ENCODE measurements at places on chromosomes 2 and 18.
A peak's percentile ranks its signal among the peaks of the same experiment; 100 is the strongest.

DNA sequence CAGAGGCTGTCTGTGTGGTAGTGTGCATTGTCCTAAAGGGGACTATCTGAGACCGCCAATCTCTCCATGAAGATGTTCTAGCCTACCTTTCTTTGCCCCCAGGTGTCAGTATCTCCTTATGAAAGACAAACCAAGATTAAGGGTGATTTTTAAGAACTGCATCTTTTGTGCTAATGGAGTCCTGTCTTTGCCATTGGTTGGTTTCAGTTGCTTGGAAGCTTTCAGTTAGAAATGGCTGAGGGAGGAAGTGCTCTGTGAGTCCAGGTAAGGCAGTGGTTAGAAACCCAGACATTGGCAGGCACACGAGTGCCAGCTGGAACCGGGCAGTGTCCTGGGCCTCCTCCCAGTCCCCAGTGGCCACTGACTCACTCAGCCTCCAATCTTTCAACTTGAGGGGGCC, 111.3 kb downstream of the DOCK10 start:
- DNase-seq = no peak

GRCh38 chr2:126990605-126991532, 92.2 kb downstream of the TEX51 start:
- no peak for DNase-seq

- DNase-seq = no peak
These were observed 621.3 kb downstream of the SUCLG1 start for GRCh38 chr2:83837823-83838222.

DNA sequence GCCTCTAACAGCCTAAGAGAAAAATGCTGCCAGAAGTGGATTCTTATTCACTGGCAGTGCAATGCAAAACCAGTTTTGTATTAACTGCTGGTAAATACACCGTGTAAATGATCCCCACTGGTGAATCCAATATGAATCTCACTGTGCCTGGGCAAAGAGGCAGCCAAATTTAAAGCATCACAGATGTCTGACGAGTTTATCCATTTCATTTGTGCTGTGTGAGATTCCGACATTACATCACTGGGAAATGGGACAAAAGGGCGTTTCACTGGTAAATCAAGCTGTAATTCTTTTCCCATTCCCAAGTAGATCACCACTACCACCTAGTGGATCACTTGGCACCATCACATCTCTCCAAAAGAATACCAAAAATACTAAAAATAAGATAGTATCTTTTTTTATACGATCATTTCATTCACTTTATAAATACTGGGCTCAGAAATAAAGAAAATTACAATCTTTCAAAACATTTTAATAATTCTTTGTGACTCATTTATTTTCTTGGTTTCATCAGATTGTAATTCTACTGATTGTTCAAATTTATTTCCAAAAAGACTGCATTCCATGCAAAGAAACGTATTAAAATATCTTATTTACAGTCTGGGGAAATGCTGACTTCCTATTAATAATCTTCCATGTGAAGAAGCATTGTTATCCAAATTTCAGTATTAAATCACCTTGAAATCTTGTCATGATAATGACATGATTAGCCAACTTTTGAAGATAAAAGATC, 125.6 kb downstream of the GRB14 start:
- peak; percentile 41 for DNase-seq

GRCh38 chr2:46230115-46230571, 67.1 kb upstream of the EPAS1 start:
- DNase-seq = no peak

Measured in EL (cell line).